GM23248 (cell line): ENCODE measurements at places on chromosomes 16 and 17.

DNA sequence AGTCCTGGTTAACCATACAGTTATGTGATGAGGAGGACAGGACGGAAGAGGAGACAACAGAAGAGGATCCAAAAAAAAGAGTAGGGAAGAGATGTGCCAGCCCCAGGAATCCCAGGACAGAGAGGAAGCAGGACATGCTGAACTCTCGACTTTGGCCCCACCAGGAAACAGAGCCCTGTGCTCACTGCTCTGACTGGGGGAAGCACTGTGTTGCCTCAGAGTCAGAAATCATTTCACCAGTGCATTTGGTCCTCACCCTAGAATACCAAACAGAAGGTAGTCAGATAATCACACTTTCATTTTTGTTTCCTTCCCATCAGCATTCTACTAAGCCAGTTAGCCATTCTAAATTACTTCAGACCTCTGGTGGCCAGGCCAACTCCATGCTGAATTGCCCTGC is 421.0 kb upstream of the CDH5 start:
- no peak for DNase-seq

DNA sequence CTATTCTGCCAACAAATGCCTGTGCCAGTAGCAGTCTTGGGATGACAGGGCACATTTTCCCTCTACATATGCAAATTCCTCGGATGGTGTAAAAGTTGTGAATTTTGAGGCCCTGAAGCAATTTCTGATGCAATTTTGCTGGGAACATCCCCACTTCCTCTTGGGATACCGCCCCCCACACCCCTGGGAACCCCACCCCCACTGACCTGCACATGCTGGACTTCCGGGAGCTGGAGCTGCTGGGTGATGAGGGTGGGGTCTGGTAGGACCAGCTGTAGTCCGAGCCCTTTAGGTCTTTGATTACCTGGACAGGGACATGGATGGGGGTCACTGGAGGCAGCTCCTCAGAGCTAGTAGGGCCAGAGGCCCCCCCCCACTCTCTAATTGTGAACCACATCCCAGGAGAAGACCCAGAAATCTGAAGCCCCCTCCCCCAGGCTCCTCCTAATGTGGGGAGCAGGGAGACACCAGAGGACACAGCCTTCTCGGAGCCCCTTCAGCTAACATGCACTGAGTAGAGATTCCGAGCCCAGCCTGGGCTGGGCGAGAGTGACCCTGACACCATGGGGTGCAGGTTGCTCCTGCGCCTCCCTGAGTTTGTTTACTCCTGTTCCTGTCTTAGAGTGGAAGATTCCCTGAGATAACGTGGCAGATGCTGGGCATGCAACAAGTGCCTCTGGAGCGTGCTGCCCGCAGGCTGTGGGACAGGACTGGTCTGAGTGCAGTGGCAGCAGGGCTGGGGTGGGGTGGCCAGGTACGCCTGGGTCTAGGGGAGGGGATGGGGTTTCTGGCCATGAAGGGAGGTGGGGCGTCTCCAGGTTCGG is 9.0 kb downstream of the MTSS2 start:
- peak; percentile 51 for DNase-seq

- DNase-seq: no peak
Observed at GRCh38 chr16:28324235-28324886, 32.0 kb downstream of the SBK1 start.

DNA sequence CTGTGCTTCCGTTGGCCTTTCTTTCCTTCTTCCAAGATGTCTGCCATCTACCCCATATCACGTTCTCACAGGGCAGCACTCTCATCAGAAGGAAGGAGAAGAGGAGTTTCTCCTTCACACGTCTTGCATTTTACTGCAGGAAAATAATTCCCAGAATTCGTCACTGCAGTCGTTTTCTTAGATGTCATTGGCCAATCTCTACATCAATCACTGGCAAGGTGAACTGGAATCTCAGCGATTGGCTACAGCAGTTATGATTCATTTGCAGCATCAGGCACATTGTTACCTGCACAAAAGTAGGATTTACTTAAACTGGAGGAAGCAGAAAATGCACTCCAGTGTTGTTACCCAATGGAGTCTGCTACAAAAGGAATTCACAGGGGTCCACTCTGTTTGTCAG is 277.2 kb upstream of the RBFOX1 start:
- no peak for DNase-seq

- peak; percentile 85 for DNase-seq
Observed at GRCh38 chr16:30896261-30896888, at the start of gene CTF1. Gene CTF1 (plus strand): TSS chr16:30896614. CDS start chr16:30896644, 30 bp downstream.

- peak; percentile 98 for DNase-seq
Observed at GRCh38 chr17:73311781-73312641, at the start of gene CDC42EP4. Gene CDC42EP4 (minus strand): TSS chr17:73312001. CDS start chr17:73286500, 25,501 bp downstream.

DNA sequence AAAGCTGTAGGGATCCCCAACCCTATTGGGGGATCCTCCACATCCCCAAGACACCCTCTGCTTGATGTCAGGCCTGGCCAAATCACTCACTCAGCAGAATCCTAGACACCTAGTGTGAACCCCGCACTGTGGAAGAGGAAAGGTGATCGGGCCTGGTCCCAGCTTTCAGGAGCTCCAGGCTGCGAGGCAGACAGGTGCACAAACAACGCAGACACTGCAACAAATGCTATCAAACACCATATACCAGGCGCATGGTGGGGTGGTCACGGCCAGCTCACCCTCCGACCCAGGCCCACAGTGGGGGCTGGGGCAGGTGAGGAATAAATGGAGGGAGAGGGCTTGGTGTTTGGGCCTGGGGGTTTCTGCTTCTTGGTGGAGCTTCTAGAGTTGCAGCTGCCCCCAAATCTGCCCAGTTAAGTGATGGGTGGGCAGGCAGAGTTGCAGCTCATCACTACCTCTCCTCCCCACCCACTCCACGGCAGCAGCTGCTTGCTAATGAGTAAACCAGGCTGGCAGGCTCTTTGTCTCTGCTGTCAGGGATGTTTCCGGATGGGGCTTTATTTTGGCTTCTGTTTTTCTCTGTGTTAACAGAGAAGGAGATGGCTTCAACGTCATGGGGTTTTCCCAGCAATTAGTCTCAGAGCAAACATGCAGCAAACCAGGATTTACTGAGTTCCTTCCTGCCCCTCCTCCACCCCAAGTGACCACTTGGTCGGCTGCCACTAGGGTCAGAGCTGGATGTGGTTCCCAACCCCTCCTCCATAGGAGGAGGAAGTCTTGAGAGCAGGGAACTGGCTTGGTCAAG is 46.6 kb downstream of the PECAM1 start:
- peak; percentile 88 for DNase-seq
